Osteoblast (primary cell): ENCODE measurements at places on chromosomes 2 and 18.

DNA sequence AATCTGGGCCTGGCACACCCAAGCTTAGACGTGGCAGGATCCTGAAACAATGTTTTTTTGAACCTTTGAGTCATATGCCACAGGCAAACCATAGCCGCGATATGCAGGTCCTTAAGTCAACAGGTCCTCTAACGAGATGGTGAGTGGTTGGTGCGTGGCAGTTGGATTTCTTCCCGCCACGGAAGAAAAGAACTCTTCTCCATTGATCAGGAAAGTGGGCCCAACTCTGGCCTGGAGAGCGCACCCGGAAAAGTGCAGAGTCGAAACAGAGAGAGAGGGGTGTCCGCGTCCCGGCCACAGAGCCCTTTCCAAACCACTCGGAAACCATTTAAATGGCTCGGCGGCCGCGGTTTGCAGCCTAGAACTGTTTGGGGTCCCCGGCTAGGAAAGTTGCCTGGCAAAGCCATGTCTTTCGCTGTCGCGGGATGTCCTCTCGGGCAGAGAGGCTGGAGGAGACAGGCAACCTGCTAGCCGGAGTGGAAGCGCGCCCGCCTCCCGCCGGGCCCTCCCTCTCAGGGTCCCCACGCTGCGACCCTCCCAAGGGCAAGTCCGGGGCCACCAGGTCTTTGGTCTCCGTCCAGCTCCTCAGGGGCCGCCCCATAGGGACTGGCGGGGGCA, 777 bp downstream of the GALNT3 start:
- peak; percentile 85 for DNase-seq

DNA sequence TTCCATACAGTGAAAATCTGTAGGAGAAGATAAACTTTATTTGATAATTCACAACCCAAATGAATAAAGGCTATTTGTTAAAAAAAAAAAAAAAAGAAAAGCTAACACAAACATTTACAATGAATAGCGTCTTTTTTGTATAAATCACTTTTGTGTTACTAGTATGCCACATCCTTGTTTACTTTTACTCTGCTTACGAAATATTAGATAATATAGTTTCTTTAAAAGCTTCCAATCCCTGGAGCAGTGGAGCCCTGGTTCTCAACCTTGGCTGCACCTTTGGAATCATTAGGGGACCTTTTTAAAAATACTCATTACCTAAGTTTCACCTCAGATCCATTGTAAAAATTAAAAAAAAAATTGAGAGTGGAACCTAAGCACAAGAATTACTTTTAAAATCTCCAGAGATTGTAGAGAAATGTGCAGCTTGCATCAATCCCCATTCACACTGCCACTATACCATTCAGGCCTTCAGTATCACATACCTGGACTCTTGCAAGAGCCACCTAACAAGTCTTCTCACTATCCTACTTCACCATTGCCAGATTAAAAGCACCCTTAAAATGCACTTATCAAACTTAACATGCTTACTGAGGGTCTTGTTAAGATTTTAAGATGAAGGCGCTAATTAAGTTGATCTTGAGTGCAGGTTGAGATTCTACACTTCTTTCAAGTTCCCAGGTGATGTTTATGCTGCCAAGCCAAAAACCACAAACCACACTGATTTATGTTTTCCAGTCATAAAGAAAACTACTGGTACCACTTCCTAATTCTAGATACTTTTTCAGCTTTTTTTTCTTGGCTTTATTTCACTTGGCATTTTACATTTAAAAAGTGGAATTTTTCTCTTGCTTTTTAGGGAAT, 59.7 kb upstream of the ZC3H15 start:
- DNase-seq = no peak

DNA sequence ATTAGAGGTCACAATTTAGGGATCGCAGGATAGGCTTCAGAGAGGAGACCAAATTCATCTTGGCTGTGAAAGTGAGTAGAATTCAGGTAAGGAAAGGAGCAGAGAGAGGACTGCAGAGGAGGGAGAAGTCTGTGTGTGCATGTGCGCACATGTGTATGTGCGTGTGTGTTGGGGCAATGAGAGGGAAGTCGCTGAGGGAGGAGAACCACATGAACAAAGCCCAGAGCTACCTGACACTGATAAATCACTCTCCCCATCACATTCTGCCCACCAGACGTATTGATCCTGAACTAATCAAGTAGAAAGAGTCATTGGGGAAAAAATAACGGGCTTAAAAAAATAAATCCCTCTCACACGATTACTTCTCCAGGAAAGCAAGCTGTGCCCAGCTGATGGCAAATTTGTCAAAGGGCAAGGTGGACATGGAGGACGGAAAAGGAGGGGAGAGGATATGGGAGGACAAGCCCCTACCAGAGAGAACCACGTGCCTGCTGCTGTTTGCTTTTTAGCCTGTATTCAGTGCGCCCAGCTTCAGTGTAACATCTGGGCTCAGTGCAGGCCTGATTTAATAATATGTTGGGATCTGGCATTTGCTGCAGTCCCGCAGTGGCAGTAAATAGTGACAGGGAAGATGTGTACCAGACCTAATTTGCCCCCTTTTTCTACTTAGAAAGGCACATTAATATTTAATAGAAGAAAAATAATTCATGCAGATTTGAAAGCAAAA, 307.5 kb downstream of the C1D start:
- DNase-seq = no peak

GRCh38 chr2:15758848-15759247, 167.2 kb downstream of the DDX1 start:
- no peak for DNase-seq

DNA sequence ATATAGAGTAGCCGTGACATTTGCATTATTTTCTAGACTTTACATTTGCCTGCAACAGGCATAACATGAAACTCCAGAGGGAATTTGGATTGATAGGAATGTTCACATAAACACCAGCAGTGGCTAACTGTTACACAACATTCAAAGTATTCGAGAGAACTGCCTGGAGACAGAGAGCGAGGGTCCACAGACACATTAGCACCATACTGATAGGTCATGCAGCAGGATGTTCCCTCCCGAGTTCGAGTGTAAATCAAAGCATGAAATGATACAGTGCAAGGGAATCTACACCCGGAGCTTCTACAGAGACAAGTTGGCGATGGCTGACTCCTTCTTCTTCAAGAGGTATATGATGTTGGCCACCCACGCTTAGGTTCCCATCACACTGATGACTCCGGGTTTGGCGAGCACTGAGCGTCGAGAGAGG, 89.5 kb downstream of the COL6A3 start:
- DNase-seq = no peak

- DNase-seq = no peak
Observed at GRCh38 chr18:6559296-6559695, 144.6 kb upstream of the L3MBTL4 start.
